ENCODE measurements at places on chromosomes 7 and 10.

DNA sequence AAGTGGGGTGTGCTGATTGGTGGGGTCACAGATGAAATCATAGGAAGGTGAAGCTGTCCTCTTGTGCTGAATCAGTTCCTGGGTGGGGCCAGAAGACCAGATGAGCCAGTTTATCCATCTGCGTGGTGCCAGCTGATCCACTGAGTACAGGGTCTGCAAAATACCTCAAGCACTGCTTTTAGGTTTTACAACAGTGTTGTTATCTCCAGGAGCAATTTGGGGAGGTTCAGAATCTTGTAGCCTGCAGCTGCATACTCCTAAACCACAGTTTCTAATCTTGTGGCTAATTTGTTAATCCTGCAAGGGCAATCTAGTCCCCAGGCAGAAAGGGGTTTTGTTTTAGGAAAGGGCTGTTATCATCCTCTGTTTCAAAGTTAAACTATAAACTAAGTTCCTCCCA is 17.0 kb upstream of the IFRD1 start:
- no peak for DNase-seq

GRCh38 chr10:86599729-86600128 is 54.6 kb upstream of the OPN4 start:
- no peak for DNase-seq

- DNase-seq, result peak; percentile 30
These were observed at the start of gene ZNF804B for GRCh38 chr7:88759230-88760135. ZNF804B (plus strand) TSS chr7:88759700; CDS start chr7:88759977, 277 bp downstream.

DNA sequence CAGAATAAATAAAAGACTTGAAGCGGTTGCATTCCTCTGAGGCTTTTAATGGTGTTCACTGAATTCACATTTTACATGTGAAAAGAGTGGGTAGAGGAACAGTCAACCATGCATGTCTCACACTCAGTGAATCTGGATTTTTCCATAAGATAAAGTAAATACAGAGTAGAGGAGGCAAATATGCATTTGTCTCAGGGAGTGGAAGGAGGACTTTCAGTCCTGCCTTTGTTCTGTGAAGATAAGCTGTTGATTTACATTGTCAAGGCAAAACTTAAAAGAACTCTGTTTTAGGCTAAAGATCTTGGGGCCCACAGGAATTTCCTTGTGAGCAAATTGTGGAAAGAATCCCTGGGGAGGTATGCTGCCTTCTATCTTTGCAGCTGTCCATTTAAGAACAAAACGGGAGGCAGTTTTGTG is 825.3 kb upstream of the MBL2 start:
- DNase-seq, result no peak
